ENCODE measurements at places on chromosomes 16 and 17.

- DNase-seq: no peak
These were observed 33.7 kb upstream of the VPS4A start for GRCh38 chr16:69277413-69277812.

GRCh38 chr17:13152501-13152900 is 134.7 kb upstream of the ELAC2 start:
- DNase-seq: no peak

GRCh38 chr16:50847166-50847565 is 105.3 kb downstream of the CYLD start:
- no peak for DNase-seq

DNA sequence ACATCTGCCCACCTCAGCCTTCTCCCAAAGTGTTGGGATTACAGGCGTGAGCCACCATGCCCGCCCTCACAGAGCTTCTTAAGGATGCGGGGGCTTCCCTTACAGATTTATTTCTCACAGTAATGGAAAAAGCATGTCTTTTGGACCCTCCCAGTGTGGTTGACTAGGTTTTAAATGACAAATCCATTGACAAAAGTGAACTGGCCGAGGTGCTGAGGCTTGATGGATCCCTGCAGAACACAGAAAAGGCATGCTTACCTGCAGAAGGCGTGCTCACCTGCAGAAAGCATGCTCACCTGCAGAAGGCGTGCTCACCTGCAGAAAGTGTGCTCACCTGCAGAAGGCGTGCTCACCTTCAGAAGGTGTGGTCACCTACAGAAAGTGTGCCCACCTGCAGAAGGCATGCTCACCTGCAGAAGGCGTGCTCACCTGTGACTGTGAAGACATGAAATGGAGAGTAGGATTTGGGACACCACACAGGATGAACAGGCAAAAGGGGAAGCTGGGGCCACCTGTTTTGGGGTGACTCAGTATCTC is 15.1 kb upstream of the BBS2 start:
- no peak for DNase-seq

- DNase-seq: no peak
These were observed 288 bp downstream of the ANKRD40CL start for GRCh38 chr17:50767030-50767429.

- DNase-seq: no peak
These were observed 10.9 kb downstream of the CLUH start for GRCh38 chr17:2700491-2701141.

DNA sequence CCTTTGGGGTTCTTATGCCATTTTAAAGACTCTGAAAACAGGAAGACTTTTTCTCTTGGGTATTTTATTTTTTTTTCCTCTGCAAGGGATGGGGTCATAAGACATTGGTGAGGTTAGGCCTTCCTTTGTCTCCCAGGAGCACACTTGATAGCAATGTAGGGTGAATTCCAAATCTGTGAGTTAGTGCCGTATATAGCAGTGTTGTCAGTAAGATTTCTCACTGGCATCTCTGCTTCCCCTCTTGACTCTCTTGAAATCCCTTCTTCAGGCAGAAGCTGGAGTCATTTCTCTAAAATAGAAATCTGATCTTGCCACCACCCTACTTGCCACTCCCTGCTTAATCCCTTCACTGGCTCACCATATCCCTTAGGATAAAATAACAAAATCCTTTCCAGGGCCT is 529.7 kb downstream of the WWOX start:
- DNase-seq: no peak
